ENCODE measurements at places on chromosomes 4 and X. TPM values are rescaled to one million over a fixed set of nuclear protein-coding genes. Genes with fewer than 3 reads are reported as not detected.

Gene ZFP42
- total RNA-seq = 0.15 TPM

Gene NSD2
- 64.0 TPM for total RNA-seq

Gene OTC
- total RNA-seq = not detected

Gene SMARCA1
- total RNA-seq = 78.2 TPM

Gene FREM3
- not detected for total RNA-seq

Gene MAGEA2
- total RNA-seq = not detected

Gene MTNR1A
- not detected for total RNA-seq

Gene RHOXF1
- not detected for total RNA-seq

Gene PDE6B
- total RNA-seq = not detected

Gene DCAF12L1
- total RNA-seq = under 0.01 TPM

Gene KCND1
- 1.9 TPM for total RNA-seq

Gene ARSJ
- 28.0 TPM for total RNA-seq

Gene DKK2
- 1.8 TPM for total RNA-seq

Gene CXCL1
- total RNA-seq = 16.4 TPM

Gene CCDC149
- 11.6 TPM for total RNA-seq

Gene MAGEB1
- not detected for total RNA-seq

Gene CENPVL2
- total RNA-seq = not detected

Gene EDNRA
- total RNA-seq = 6.9 TPM

Gene MEPE
- not detected for total RNA-seq

Gene ATP2B3
- total RNA-seq = not detected

Gene MUC7
- total RNA-seq = not detected

Gene PAQR3
- total RNA-seq = 19.1 TPM

Gene NLGN3
- total RNA-seq = 2.3 TPM

Gene MRPL1
- 19.4 TPM for total RNA-seq

Gene NBDY
- total RNA-seq = 6.6 TPM

Gene XAGE2
- total RNA-seq = not detected

Gene DGKQ
- total RNA-seq = 17.0 TPM

Gene CSAG3
- total RNA-seq = not detected

Gene NXF3
- total RNA-seq = not detected

Gene SCLT1
- total RNA-seq = 7.1 TPM

Gene PARM1
- not detected for total RNA-seq

Gene NEXMIF
- total RNA-seq = not detected

Gene MID2
- total RNA-seq = 4.3 TPM

Gene SPIN2A
- 0.99 TPM for total RNA-seq

Gene P2RY8
- total RNA-seq = not detected

Gene RAB39B
- 1.7 TPM for total RNA-seq
